ENCODE measurements at places on chromosomes 16 and 17. TPM values are rescaled to one million over a fixed set of nuclear protein-coding genes. Genes with fewer than 3 reads are reported as not detected.

GRCh38 chr17:17141860-17142552 is 64.1 kb downstream of the PLD6 start:
- peaks cover 2% of the 10 kb centered on the region for H3K36me3 ChIP-seq
- peak; percentile 61 for DNase-seq
- no peaks in the 10 kb centered on the region for H3K27me3 ChIP-seq
- H3K4me1 ChIP-seq: no peaks in the 10 kb centered on the region
- peak overlapping the region; percentile 20 for H3K27ac ChIP-seq
- no peak overlapping the region for H3K4me3 ChIP-seq

- no peak overlapping the region for H3K4me3 ChIP-seq
- H3K4me1 ChIP-seq: no peaks in the 10 kb centered on the region
- H3K27me3 ChIP-seq: no peaks in the 10 kb centered on the region
- H3K36me3 ChIP-seq: no peaks in the 10 kb centered on the region
Measured at GRCh38 chr16:14155572-14156190, 84.6 kb downstream of the MRTFB start.

DNA sequence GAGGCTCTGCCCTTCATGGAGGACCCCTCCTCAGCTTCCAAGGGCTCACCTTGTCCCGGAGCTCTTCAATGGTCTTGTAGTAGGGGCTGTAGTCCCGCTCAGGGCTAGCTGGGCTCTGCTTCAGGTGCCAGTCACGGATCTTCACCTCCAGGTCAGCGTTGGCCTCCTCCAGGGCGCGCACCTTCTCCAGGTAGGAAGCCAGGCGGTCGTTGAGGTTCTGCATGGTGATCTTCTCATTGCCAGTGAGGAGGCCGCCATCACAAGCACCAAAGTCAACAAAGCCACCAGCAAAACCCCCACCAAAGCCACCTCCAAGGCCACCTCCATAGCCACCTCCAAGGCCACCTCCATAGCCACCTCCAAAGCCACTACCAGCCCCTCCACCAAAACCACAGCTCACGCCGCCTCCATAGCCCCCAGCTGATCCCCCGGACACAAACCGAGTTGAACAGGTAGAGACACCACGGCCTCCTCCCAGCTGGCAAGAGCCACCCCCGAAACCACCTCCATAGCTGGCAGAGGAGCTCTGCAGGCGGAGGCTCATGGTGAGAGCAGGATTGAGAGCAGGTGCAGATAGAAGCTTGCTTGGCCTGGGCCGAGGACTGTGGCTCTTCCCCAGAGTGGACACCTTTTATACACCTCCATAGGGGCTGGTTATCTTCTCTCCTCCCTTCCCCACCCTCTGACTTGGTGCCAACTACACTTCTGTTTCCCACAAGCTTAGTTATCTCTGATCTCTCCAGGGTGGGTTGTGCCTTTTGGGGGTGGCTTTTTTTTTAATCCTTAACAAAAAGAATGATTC is at the start of gene KRT13:
Gene KRT13 (minus strand): TSS at position 606 of the 802 bp plus-strand sequence. CDS start 62 bp downstream, at position 544.
- no peaks in the 10 kb centered on the region for H3K4me1 ChIP-seq

DNA sequence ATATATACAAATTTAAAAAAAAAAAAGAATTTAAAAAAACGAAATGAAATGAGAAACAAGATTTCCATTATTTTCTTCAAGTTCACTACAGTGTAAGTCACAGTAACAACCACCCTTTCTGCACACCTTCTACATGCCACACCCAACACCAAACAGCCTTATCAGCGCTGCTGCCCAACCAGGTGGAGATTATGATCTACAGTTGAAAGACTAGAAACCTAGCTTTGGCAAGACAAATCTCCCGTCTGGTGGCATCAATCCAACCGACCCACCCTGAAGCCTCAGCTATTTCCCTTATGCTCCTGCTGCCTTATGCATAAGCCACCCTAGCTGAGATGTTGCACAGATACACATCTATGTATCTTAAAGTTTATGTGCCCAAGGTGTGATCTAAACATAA is 60.8 kb downstream of the PARN start:
- no peak for DNase-seq
- H3K27me3 ChIP-seq: no peaks in the 10 kb centered on the region
- H3K36me3 ChIP-seq: peaks cover 9% of the 10 kb centered on the region
- H3K4me3 ChIP-seq: no peak overlapping the region

GRCh38 chr16:84603140-84603816 is 14.6 kb downstream of the COTL1 start:
- H3K27me3 ChIP-seq: no peaks in the 10 kb centered on the region
- peaks cover 74% of the 10 kb centered on the region for H3K4me1 ChIP-seq
- no peak for DNase-seq
- peaks cover 46% of the 10 kb centered on the region for H3K36me3 ChIP-seq
- H3K27ac ChIP-seq: peak overlapping the region; percentile 76

DNA sequence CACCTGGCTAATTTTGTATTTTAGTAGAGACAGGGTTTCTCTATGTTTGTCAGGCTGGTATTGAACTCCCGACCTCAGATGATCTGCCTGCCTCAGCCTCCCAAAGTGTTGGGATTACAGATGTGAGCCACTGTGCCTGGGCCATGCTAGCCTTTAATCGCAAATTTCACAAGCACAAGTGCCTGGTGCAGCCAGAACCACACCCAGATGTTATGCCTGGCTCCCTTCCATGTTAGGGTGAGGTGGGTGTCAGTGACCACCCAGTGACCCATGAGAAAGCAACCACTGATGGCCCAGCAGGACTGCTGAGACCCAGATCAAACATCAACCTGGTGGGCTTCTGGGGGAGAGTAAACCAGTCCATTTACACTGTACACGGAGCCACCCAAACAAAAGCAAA is 241.9 kb downstream of the CDH11 start:
- DNase-seq: no peak
- H3K27ac ChIP-seq: no peak overlapping the region
- H3K4me1 ChIP-seq: no peaks in the 10 kb centered on the region
- no peaks in the 10 kb centered on the region for H3K36me3 ChIP-seq

DNA sequence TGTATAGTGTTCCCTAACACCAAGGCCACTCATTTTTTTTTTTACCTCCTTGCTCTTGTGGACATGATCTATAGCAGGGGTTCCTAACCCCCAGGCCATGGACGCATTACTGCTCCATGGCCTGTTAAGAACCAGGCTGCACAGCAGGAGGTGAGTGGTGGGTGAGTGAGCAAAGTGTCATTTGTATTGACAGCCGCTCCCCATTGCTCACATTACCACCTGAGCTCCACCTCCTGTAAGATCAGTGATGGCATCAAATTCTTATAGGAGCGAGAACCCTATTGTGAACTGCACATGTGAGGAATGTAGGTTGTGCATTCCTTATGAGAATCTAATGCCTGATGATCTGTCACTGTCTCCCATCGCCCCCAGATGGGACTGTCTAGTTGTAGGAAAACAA is 342.0 kb downstream of the SOX9 start:
- no peak overlapping the region for H3K4me3 ChIP-seq
- peaks cover 4% of the 10 kb centered on the region for H3K27me3 ChIP-seq
- H3K4me1 ChIP-seq: no peaks in the 10 kb centered on the region
- no peak overlapping the region for H3K27ac ChIP-seq
- no peak for DNase-seq

DNA sequence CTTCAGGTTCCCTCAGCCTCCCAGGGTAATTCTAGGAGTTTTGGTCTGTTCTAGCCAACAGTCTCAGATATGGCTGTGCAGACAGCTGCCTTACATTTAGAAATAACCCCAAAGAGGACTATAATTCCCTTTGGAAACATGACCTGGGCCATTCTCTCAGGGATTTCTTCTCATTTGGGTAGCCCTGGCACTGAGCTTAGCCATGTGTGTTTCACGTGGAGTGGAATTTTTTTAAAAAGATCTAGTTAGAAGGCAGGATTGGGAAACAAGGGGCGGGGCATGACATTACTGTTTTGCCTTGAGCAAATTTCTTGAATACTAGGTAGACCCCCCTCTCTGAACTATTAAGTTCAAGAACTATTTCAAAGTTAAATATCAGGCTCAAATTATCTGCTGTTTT is 29.6 kb upstream of the MRC2 start:
- DNase-seq: no peak
- H3K4me3 ChIP-seq: no peak overlapping the region
- H3K27ac ChIP-seq: no peak overlapping the region
- no peaks in the 10 kb centered on the region for H3K27me3 ChIP-seq

DNA sequence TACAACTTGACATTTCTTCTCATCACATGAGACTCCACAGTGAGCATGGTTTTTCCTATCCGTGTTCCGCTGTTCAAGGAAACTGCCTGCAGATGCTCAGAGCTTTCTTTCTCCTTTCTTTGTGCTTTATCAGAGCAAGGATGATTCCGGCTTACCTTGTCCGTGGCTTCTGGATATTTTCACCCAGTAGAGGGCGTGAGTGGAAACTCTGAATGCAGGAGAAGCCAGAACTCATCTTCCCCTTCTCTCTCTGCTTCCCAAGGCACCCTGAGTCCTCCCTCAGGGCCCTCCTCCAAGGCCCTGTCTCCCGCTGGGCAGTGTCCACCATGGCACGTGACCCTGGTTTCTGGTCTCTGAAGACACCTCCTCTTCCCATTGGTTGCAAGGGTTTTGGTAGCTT is 721.1 kb upstream of the RBFOX1 start:
- H3K4me3 ChIP-seq: no peak overlapping the region
- no peaks in the 10 kb centered on the region for H3K4me1 ChIP-seq
- DNase-seq: no peak
- no peaks in the 10 kb centered on the region for H3K36me3 ChIP-seq
- no peak overlapping the region for H3K27ac ChIP-seq
- H3K27me3 ChIP-seq: no peaks in the 10 kb centered on the region

DNA sequence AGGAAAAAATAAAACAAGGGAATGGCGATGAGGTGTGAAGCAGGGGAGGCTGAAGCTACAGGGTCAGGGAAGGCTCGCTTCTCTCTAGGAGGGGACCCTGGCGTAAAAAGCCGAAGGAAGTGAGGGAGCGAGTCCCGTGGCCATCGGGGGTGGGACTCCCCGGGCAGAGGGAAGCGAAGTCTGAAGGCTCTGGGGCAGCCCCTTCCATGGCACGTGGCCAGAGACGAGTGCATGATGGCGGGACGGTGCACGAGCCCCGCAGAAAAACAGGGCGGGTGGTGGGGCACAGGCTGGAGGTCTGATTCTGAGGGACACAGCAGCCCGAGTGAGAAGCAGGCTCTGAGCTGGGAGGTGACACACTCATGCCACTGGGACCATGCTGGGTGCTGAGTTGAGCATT is 21.1 kb upstream of the NCBP3 start:
- H3K4me1 ChIP-seq: peaks cover 4% of the 10 kb centered on the region
- DNase-seq: no peak
- no peaks in the 10 kb centered on the region for H3K27me3 ChIP-seq
- H3K36me3 ChIP-seq: peaks cover 1% of the 10 kb centered on the region
- H3K4me3 ChIP-seq: no peak overlapping the region

DNA sequence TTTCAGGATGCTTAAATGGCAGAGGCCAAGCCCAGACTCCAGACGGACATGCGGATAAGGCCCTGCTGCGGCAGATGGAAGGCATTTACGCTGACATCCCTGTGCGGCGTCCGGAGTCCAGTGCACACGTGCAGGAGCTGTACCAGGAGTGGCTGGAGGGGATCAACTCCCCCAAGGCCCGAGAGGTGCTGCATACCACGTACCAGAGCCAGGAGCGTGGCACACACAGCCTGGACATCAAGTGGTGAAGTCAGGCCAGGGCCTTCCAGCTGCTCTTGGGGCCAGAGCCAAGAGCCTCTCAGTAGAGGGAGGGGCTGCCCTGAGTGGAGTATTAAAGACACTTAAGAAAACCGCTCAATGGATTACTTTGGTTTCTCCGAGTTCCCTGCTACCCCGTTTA is 29.4 kb downstream of the NARF start:
- H3K4me3 ChIP-seq: no peak overlapping the region
- DNase-seq: no peak
- peaks cover 19% of the 10 kb centered on the region for H3K36me3 ChIP-seq
- peaks cover 8% of the 10 kb centered on the region for H3K4me1 ChIP-seq
- H3K27me3 ChIP-seq: no peaks in the 10 kb centered on the region

DNA sequence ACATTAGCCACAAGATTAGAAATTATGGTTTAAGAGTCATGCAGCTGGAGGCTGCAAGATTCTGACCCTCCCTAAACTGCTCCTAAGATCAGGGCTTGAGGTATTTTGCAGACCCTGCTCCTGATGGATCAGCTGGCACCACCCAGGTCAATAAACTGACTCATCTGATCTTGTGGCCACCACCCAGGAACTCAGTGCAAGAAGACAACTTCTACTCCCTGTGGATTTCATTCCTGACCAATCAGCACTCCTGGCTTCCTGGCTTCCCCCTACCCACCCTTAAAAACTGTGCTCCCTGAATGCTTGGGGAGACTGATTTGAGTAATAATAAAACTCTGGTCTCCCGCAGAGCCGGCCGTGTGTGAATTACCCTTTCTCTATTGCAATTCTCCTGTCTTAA is 25.0 kb upstream of the MILR1 start:
- no peak overlapping the region for H3K27ac ChIP-seq
- H3K4me3 ChIP-seq: no peak overlapping the region
- peaks cover 12% of the 10 kb centered on the region for H3K27me3 ChIP-seq
- peaks cover 7% of the 10 kb centered on the region for H3K4me1 ChIP-seq

GRCh38 chr17:74245145-74245831 is 28.7 kb upstream of the DNAI2 start:
- DNase-seq: no peak
- peaks cover 2% of the 10 kb centered on the region for H3K36me3 ChIP-seq
- no peak overlapping the region for H3K27ac ChIP-seq
- no peak overlapping the region for H3K4me3 ChIP-seq

- no peaks in the 10 kb centered on the region for H3K36me3 ChIP-seq
- DNase-seq: no peak
- H3K27ac ChIP-seq: no peak overlapping the region
Measured at GRCh38 chr17:1574697-1575471, 12.3 kb upstream of the PITPNA start.

- peaks cover 11% of the 10 kb centered on the region for H3K36me3 ChIP-seq
- H3K4me1 ChIP-seq: peaks cover 20% of the 10 kb centered on the region
- H3K27ac ChIP-seq: no peak overlapping the region
- peaks cover 11% of the 10 kb centered on the region for H3K27me3 ChIP-seq
- DNase-seq: no peak
Measured at GRCh38 chr17:39000021-39000601, 32.9 kb upstream of the FBXO47 start.

GRCh38 chr17:63387656-63388340 is 58.3 kb downstream of the CYB561 start:
- no peak overlapping the region for H3K4me3 ChIP-seq
- no peaks in the 10 kb centered on the region for H3K36me3 ChIP-seq
- DNase-seq: no peak
- H3K4me1 ChIP-seq: no peaks in the 10 kb centered on the region

The ABCC12 gene
- not detected for total RNA-seq

The ADCY9 gene
- 10.1 TPM for total RNA-seq

The TBC1D26 gene
- not detected for total RNA-seq

The CES2 gene
- 46.4 TPM for total RNA-seq

The MYOCD gene
- not detected for total RNA-seq

The ABI3 gene
- 86.7 TPM for total RNA-seq

The CDRT4 gene
- total RNA-seq: 9.6 TPM

The FADS6 gene
- total RNA-seq: not detected

The HS3ST3A1 gene
- total RNA-seq: not detected

The NLRP1 gene
- 126 TPM for total RNA-seq

The EPX gene
- total RNA-seq: not detected

The RDM1 gene
- total RNA-seq: 25.0 TPM

The CCL5 gene
- 782 TPM for total RNA-seq

The NPIPB13 gene
- total RNA-seq: 30.7 TPM

The TP53TG3B gene
- total RNA-seq: not detected
